SK-MEL-5 (cell line): ENCODE measurements at places on chromosomes 3 and 15. TPM values are rescaled to one million over a fixed set of nuclear protein-coding genes. Genes with fewer than 3 reads are reported as not detected.

HDDC3 gene
- 17.0 and 17.6 TPM in 2 replicates for total RNA-seq

GRCh38 chr15:52117549-52117948 is 5.0 kb upstream of the BCL2L10 start:
- DNase-seq = no peak

DNA sequence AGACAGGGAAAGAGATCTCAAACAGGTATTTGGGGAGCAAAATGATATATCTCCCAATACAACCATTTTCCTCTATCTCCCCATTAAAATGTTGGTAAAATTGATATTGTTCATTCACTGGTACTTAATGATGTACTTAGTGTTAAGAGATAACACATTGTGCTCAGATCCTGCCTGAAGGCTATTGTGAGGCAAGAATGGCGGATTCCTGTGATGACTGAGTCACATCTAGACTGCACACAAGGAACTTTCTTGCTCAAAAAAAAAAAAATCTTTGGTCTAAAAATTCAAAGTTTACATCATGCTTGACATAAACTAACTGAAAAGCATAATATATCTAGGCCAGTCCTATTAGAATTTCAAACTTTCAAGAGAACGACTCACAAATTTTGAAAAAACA is 171.1 kb upstream of the TTC14 start:
- DNase-seq = no peak

SLC12A1 gene
- 0.11 and 0.16 TPM in 2 replicates for total RNA-seq

GRCh38 chr3:17339132-17339575 is 403.3 kb downstream of the TBC1D5 start:
- no peak for DNase-seq

UBE2E2 gene
- 25.8 and 33.3 TPM in 2 replicates for total RNA-seq
